ENCODE measurements at places on chromosomes 11 and 22. TPM values are rescaled to one million over a fixed set of nuclear protein-coding genes. Genes with fewer than 3 reads are reported as not detected.

Gene SPON1
- not detected for polyA plus RNA-seq

DNA sequence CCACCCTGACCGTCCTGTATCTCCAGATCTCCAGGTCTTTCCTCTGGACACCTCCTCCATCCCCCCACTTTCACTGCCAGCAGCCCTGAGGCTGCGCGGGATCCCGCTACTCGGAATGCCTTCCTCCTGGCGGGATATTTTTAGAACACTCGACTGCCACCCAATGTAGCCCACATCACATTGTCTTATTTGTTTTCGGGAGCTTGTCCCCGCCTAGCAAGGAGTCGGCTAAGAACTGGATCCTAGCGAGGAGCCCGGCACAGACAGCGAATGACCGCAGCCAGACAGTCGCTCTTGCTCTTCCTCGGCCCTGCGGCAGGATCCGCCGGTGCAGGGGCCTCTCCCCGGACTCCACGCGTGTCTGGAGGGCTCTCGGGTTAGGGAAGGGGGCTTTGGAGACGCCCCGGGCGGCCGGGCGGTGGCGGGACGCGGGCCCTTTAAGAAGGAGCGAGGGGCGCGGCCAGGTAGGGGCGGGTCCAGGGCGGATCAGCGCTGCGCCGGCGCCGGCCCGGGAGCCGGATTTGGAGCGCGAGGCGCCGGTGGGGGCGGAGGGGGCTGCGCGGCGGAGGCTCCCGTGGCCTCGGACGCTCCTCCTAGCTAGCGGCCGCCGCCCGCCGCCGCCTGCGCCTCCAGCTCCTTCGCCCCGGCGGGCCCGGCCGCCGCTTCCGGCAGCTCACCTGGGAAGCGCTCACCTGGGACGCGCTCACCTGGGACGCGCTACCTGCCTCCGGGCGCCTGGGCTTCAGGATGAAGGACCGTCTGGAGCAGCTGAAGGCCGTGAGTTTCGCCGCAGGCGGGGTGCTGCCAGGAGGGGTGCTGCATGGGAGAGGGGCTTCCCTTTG is at the start of gene STX3:
Gene STX3, plus strand, starts transcription at position 518 of the 842 bp plus-strand sequence. Its CDS starts 230 bp downstream, at position 748.
- peak; percentile 83 for DNase-seq

GRCh38 chr11:1015826-1016545 is 20.5 kb downstream of the MUC6 start:
- no peak for DNase-seq

DNA sequence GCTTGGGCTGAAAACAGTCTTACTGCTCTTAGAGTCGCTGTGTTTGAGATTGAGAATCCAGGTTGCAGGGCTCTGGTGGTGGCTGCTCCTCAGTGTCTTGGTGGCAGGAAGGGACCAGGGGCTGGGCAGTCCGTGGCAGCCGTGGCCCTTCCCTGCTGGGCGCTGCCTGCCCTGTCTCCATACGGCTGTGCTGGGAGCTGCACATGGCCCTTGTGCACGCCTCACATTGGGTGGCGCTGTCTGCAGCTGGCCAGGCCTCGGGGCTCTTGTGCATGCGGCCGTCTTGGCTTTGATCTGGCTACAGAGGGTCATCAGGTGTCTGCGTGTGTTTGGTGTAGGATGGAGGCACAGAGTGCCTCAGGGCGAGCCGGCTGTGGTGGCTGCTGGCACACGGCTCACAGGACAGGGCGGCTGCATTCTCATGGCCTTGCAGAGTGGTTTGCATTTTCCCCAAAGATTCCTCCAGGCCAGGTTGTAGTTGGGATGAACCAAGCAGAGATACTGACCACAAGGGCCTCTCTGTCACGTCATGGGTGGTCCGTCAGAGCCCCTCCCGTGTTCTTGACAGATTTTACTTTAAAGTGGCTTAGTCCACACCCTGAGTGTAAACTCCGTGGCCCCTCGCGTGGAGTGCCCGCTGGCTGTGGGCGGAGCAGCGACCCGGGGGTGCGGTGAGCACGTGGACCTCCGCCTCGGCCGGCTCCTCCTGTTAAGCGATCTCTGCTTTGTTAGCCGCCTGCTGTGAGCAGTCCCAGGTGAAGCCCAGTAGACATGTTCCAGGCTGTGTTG is 34.7 kb downstream of the MUC6 start:
- no peak for DNase-seq

Gene MS4A3
- not detected for polyA plus RNA-seq
